ENCODE measurements at places on chromosomes 5 and 9. TPM values are rescaled to one million over a fixed set of nuclear protein-coding genes. Genes with fewer than 3 reads are reported as not detected.
A peak's percentile ranks its signal among the peaks of the same experiment; 100 is the strongest.

LCP2 gene
- total RNA-seq = 18.7 TPM

MRPL36 gene
- 52.1 TPM for total RNA-seq

ACO1 gene
- 115 TPM for total RNA-seq

NR6A1 gene
- total RNA-seq = 2.4 TPM

ARL14EPL gene
- total RNA-seq = not detected

ACSL6 gene
- total RNA-seq = 9.5 TPM

GRCh38 chr5:140222416-140222815, 47.4 kb downstream of the CYSTM1 start:
- DNase-seq = no peak
- no peaks in the 10 kb centered on the region for H3K36me3 ChIP-seq
- no peak overlapping the region for H3K4me3 ChIP-seq
- H3K27ac ChIP-seq = peak overlapping the region; percentile 77
- H3K27me3 ChIP-seq = no peaks in the 10 kb centered on the region
- H3K4me1 ChIP-seq = peaks cover 46% of the 10 kb centered on the region

- DNase-seq = no peak
- H3K27ac ChIP-seq = no peak overlapping the region
- no peaks in the 10 kb centered on the region for H3K27me3 ChIP-seq
- H3K4me3 ChIP-seq = no peak overlapping the region
Measured at GRCh38 chr9:92711844-92712243, 41.9 kb upstream of the IPPK start.

- no peaks in the 10 kb centered on the region for H3K4me1 ChIP-seq
- no peak overlapping the region for H3K4me3 ChIP-seq
- no peak overlapping the region for H3K27ac ChIP-seq
- no peaks in the 10 kb centered on the region for H3K36me3 ChIP-seq
- H3K27me3 ChIP-seq = peaks cover 14% of the 10 kb centered on the region
Measured at GRCh38 chr9:132505991-132506655, 76.3 kb upstream of the BARHL1 start.

GRCh38 chr5:178535299-178536175, 54.7 kb downstream of the COL23A1 start:
- H3K4me3 ChIP-seq = no peak overlapping the region
- no peaks in the 10 kb centered on the region for H3K4me1 ChIP-seq
- no peaks in the 10 kb centered on the region for H3K36me3 ChIP-seq
- no peak for DNase-seq
- no peak overlapping the region for H3K27ac ChIP-seq

DNA sequence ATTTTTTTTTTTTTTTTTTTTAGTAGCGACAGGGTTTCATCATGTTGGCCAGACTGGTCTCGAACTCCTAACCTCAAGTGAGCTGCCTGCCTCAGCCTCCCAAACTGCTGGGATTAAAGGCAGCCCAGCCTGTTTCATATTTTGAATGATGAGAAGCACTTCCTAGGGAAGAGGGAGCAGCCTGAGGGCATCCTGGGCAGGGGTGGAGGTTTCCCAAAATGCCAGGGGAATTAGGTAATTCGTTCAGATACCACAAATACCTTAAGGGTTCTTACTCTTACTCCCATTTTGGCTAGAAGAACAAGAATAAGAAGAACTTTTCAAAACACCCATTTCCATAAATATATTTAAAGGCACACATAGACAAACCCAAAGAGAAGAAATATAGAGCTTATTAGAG, 29.5 kb upstream of the RAPGEF1 start:
- no peaks in the 10 kb centered on the region for H3K36me3 ChIP-seq
- H3K27me3 ChIP-seq = peaks cover 8% of the 10 kb centered on the region
- H3K27ac ChIP-seq = no peak overlapping the region
- H3K4me3 ChIP-seq = no peak overlapping the region
- no peaks in the 10 kb centered on the region for H3K4me1 ChIP-seq

DNA sequence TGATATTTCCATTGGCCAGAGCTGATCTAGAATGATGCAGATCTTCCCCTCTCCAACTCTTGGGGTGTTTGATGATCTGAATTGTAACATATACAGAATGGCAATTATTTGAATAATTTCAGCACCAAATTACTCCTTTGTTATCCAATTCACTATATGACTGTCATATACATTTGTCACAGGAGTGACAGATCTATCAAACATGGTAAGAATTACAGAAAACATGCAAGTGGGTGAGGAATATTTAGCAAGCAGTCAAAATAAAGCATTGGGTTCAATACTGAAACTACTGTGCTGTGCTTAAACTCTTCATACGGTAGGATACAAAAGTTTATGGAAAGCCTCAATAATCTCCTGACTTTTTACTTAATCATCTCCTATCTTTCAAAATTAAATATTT, 8.8 kb downstream of the MPDZ start:
- H3K27ac ChIP-seq = no peak overlapping the region
- DNase-seq = no peak
- no peak overlapping the region for H3K4me3 ChIP-seq
- H3K27me3 ChIP-seq = no peaks in the 10 kb centered on the region

- no peaks in the 10 kb centered on the region for H3K36me3 ChIP-seq
- H3K4me3 ChIP-seq = no peak overlapping the region
- H3K4me1 ChIP-seq = no peaks in the 10 kb centered on the region
- H3K27ac ChIP-seq = no peak overlapping the region
- no peak for DNase-seq
- no peaks in the 10 kb centered on the region for H3K27me3 ChIP-seq
Measured at GRCh38 chr5:119286511-119287488, 69.0 kb upstream of the TNFAIP8 start.

GRCh38 chr5:65819905-65820240, 97.9 kb downstream of the NLN start:
- no peaks in the 10 kb centered on the region for H3K27me3 ChIP-seq
- no peaks in the 10 kb centered on the region for H3K36me3 ChIP-seq
- DNase-seq = no peak
- no peak overlapping the region for H3K4me3 ChIP-seq

DNA sequence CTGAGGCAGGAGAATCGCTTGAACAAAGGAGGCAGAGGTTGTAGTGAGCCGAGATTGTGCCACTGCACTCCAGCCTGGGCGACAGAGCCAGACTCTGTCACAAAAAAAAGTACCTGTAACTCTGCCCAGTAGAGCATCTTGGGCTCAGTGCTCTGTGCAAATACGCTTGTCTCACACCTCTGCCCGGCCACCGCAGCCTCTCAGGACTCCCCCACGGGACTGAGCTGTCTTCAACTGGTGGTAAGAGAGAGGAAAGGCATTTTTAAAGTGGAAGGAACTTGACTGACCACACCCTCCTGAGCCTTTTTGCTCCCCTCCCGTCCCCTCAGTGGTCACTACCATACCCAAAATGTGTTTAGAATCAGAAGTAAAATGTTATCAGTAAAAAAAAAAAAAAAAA, 174.3 kb upstream of the PIK3R1 start:
- no peak overlapping the region for H3K4me3 ChIP-seq
- H3K27me3 ChIP-seq = no peaks in the 10 kb centered on the region

DNA sequence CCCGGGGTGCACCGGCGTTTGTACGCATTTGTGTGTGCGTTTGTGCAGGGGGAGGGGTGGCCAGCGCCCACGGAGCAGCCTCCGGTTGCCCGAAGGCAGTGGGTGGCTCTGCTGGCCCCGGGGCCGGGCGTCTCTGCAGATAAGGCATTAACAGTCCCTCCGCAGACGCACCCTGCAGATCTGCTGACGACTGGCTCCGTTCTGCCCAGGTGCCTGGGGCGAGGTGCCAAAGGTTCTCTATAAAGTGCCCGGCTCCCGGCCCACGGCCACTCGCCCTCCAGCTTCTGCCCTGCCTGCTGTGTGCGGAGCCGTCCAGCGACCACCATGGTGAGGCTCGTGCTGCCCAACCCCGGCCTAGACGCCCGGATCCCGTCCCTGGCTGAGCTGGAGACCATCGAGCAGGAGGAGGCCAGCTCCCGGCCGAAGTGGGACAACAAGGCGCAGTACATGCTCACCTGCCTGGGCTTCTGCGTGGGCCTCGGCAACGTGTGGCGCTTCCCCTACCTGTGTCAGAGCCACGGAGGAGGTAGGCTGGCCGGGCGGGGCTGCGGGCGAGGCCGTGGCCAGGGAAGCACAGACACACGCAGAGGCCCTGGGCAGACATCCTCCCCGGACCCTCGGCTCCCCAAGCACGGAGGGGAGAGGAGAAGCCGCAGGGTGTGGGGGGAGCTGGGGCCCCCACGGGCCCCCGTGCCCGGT, at the start of gene SLC6A19:
SLC6A19 (plus strand) TSS at position 269 of the 699 bp plus-strand sequence; CDS start at position 325, 56 bp downstream.
- H3K4me1 ChIP-seq = no peaks in the 10 kb centered on the region
- no peaks in the 10 kb centered on the region for H3K27me3 ChIP-seq
- H3K36me3 ChIP-seq = no peaks in the 10 kb centered on the region
- DNase-seq = no peak
- no peak within 1 kb of the TSS for H3K27ac ChIP-seq

DNA sequence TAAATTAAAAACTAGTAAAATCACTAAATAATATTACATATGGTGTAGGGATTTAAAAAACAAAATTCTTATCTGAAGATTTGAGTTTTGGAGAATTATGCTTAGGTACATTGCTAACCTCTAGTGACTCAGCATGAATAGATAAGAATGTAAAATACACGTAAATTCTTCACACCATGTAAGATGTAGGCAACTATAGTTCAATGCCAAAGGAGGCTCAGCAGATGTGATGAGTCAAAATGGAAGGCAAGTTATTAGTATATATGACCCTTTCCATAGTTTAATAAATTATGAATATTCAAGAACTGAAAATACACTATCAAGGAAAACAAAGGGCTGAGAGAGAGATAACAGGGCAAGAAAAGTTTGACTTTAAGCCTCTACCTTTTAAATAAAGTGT, 79.0 kb downstream of the MRPS30 start:
- no peaks in the 10 kb centered on the region for H3K36me3 ChIP-seq
- no peak for DNase-seq
- H3K27ac ChIP-seq = no peak overlapping the region
- no peaks in the 10 kb centered on the region for H3K27me3 ChIP-seq

- H3K27me3 ChIP-seq = no peaks in the 10 kb centered on the region
- H3K27ac ChIP-seq = no peak overlapping the region
- no peak for DNase-seq
- H3K4me1 ChIP-seq = no peaks in the 10 kb centered on the region
Measured at GRCh38 chr5:160869989-160870521, 18.0 kb upstream of the ATP10B start.

DNA sequence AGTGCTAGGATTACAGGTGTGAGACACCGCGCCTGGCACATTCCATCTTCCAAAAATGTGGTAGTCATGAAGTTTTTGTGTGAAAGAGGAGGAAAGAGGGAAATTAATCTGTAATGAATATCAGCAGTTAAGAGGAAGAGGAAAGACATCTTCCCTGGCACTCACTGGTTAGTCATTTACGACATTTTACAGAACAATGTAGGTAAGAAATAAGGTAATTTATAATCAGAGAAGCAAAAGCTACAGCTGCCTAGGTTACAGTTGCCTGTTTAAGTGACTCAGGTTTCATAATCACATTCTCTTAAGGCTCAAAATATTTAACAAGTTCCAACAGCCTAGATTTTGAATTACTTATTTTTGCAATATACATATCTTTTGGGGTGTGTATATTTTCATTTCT, 26.9 kb downstream of the CNOT6 start:
- DNase-seq = no peak
- no peaks in the 10 kb centered on the region for H3K4me1 ChIP-seq

DNA sequence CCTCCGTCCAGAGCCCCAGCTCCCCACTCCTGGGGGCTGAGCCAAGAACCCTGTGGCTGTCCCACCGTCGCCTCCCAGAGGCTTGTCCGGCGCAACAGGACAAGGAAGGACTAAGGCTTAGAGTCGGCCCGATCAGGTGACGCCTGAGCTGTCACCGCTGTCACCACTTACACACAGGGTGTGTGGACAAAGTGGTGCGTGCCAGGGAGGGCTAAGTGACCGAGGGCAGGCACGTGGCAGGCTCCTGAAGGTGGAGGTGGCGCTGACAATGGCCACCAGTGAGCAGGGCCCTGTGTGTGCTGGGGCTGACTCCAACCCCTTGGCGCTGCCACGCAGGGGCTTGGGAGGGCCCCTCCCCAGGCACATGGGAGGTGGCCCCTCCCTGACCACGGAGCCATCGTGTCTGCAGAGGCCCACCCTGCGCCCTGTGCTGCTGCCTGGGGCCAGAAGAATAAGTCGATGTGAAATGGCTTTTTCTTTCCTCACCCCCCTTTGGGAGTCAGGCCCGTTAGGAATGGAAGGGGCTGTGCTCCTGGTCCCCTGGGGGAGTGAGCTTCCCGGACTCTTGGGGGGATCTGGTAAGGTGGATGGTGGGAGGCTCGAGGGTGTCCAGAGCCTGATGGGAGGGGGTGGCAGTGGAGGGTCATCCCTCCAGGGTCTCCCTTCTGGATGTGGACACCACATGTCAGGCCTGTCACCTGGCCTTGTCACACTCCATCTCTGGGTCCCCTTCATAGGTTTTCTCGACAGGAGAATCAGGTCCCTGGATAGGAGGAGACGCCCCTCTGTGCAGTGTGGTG, 2.6 kb upstream of the GPSM1 start:
- H3K4me3 ChIP-seq = no peak overlapping the region
- peaks cover 26% of the 10 kb centered on the region for H3K4me1 ChIP-seq
- no peak for DNase-seq
- no peaks in the 10 kb centered on the region for H3K36me3 ChIP-seq
- H3K27me3 ChIP-seq = no peaks in the 10 kb centered on the region
- no peak overlapping the region for H3K27ac ChIP-seq

GRCh38 chr5:107726896-107727295, 56.2 kb upstream of the EFNA5 start:
- H3K27ac ChIP-seq = no peak overlapping the region
- no peaks in the 10 kb centered on the region for H3K27me3 ChIP-seq
- H3K36me3 ChIP-seq = no peaks in the 10 kb centered on the region
- H3K4me3 ChIP-seq = no peak overlapping the region
- DNase-seq = no peak

- no peaks in the 10 kb centered on the region for H3K27me3 ChIP-seq
- no peak overlapping the region for H3K4me3 ChIP-seq
Measured at GRCh38 chr5:133933670-133934295, 34.6 kb downstream of the C5orf15 start.

GRCh38 chr9:12846035-12846434, 71.2 kb downstream of the LURAP1L start:
- H3K36me3 ChIP-seq = no peaks in the 10 kb centered on the region
- H3K27ac ChIP-seq = no peak overlapping the region
- H3K27me3 ChIP-seq = no peaks in the 10 kb centered on the region
- DNase-seq = no peak
- H3K4me1 ChIP-seq = no peaks in the 10 kb centered on the region
- no peak overlapping the region for H3K4me3 ChIP-seq

DNA sequence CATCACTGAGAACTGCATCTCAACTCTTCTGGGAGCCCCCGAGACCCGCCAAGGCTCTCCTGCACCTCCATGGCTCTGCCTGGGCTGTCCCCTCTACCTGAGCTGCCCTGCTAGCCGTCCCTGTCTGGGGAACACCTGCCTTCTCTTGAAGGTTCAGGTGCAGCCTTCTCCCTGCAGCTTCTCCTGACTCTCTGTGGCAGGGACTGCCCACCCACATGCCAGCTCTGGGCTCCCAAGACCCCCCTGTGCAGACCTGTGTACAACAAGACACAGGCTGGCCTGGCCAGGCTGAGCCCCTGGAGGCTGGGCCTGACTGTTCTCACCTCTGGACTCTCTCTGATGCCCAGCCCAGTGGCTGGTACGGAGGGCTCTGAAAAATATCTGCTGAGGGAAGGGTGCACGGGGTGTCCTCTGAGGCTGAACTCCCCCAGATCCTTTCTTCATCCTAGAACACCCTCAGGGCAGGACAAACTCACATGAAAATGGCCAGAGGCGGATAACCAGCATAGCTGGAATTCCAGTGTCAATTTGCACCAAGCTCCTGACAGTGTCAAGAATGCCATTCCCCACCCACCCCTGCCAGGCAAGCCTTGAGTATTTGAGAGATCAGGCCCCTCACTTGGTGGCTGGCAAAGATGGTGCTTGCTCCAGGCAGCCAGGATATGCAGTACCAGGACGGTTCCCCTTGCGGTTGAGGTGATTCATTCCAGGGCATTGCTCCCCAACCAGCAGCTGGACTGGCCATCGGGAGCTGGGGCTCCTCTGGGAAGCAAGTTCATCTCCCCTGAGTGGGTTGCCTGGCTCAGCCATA, 40.9 kb upstream of the SLC25A51 start:
- H3K4me1 ChIP-seq = peaks cover 8% of the 10 kb centered on the region
- no peaks in the 10 kb centered on the region for H3K36me3 ChIP-seq
- H3K27me3 ChIP-seq = no peaks in the 10 kb centered on the region
- no peak for DNase-seq
